ENCODE measurements at places on chromosomes 2 and 18.

- DNase-seq, result no peak
Measured at GRCh38 chr18:73979742-73980141, 167.9 kb downstream of the FBXO15 start.

DNA sequence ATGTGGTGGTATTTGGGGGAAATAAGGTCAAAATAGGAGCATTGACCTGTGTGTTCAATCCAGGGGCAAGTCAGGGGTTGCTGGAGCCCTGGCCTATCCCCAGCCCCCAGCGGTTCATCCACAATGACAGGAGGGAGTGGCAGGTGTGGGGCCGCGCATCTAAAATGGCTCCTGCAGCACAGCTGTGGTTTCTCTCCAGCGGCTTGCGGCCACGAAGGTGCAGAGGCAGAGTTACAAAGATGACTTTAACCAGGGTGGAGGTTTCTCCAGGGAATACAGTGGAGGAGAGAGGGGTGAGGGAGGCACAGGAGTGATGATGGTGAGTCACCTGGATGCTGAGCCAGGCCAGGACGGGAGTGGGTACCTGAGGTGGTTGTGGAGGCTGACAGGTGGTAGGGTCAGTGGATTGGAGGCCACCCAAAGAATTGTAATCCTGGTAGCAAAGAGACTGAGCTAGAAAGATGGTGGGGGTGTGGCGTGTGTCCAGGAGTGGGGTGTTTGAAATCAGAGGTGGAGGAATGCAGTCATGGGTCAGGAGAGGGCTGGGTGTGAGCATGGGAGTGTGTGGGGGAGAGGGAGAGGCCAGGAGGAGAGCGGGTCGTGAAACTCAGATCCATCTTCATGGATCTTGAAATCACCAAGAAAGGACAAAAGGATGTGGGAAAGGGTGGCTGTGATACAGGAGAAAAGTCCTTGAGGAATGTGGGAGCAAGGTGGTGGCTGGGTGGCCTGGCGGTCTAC lies 83.2 kb downstream of the CTIF start:
- no peak for DNase-seq

- DNase-seq, result no peak
Measured at GRCh38 chr2:226790431-226790830, 9.2 kb downstream of the IRS1 start.

DNA sequence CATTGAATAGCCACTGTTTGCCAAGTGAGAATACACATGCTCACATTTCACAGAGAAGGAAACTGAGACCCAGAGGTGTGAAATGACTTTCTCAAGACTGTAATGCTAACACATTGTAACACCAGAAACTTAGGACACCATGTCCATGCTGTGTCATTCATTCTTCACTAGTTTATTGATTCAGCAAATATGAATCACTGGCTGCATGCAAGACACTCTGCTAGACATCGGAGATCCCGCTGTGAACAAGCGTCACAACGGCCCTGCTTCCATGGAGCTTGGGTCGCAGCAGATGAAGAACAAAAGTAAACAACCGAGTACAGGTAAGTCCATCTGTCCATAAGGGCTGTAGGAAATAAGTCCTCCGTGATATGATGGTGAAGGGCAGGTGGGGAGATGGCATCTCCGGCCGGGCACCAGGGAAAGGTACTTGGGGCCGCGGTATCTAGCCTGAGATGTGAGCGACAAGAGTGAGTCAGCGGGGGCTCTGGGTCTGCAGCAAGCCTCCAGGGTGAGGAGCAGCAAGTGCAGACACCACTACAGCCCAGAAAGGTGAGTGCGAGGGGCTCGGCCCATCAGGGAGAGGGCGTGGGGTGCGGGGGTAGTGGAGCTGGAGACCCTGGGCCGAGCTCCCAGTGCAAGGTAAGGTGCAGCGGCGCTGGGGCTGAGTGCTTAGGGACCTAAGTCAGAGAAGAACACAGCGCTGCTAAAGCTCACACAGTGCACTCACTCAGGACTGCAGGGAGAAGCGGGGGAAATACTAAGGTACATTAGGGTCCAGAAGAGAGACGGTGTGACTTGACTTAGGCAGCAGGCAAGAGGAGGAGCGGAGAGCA lies 391.2 kb downstream of the FBXO15 start:
- DNase-seq, result no peak

- DNase-seq, result no peak
Measured at GRCh38 chr18:73487966-73488365, 620.2 kb upstream of the NETO1 start.

DNA sequence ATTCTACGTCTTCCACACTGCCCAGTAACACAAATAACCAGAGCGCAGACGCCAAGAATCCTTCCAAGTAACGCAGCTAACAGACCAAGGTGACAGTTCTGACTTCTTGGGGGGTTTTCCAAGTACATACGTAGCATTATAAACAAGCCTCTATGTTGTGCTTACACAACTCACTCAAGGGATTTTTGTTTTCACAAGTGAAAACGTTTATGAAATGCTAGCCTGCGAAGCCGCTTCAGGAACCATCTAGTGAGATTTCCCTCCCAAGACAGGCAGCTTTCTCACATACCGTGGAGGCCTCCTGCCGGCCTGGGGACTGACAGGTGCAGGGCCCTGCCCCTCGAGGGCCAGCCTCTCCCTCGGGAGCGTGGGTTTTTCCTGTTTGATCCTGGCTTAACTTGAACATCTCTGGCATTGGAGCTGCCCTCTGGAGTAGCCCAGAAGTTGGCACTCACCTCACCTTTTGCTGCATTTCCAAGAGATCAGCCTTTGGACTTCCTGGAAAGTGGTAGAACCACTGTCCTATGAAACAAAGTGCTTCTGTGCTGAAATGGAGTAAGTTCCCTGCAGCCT lies 151.1 kb downstream of the MBP start:
- DNase-seq, result no peak

GRCh38 chr2:5502385-5502784 lies 189.8 kb upstream of the SOX11 start:
- no peak for DNase-seq

DNA sequence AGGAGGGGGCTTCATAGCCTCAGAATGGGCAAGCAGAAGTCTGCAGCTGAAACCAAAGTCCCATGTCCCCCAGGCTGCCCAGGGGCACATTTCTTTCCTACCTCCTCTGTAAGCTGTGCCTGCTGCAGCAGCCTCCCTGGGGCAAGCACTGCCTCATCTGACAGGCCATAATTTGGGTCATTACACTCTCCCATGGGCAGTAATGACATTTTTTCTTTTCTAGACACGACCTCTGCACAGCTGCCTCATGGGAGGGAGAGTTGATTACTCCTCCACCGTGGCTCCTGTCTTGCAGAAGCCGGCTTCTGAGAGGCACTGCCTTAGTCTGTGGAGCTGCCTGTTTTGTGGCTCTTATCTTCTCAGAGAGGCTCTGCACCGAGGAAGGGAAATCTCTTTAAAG lies 268.9 kb downstream of the TDRD15 start:
- no peak for DNase-seq

DNA sequence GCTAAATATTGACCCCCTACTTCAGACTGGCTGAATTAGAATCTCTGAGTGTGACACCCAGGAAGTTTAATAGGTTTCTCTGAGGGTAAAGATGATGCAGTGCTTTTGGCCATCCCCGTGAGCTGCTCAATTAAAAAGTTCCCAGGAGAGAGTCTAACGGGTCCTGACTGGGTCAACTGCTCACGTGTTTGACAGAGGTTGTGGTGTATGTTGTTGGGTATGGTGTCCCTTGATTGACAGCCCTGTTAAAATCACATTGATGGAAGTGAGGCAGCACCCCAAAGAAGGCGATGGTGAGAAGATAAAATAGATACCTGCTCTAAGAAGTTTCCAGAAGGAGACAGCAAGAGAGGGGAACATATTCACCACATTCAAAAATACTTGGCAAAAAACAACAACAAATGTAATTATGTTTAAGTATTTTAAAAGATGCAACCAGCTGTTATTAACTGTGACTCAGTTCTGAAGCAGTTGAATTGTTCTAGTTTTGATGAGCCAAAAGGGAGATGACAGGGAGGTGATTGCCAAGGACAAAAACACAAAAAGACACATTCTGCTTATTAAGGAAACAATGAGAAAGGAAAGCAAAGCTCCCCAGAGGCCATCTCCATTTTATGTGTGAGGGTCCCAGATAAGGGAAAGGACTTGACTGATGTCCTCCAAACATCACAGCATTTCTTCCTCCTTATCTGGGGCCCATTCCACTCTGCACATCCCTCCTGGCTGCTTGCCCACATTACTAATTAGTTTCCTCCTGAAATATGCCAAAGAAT lies 11.5 kb upstream of the GMCL1 start:
- no peak for DNase-seq

DNA sequence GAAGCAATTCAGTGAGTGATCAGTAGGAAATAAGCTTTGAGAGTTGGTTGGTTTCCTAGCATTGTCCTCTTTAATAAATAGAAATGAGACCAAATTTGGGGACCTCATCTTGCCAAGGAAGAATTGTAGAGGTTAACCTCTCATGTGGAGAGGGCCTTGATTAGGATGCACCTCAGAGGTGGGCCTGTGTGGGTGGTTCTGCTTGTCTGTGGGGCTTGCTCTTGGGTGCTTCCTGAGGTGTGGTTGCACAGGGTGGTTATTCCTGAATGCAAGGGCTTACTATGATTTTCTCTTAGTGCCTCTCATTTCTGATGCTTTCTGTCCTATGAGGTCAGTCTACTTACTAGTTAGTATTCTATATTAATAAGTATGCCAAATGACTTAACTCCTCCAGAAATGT lies 89.6 kb upstream of the MGAT5 start:
- DNase-seq, result no peak

GRCh38 chr2:25198209-25198525 lies 29.8 kb upstream of the POMC start:
- no peak for DNase-seq

- DNase-seq, result peak; percentile 41
Measured at GRCh38 chr2:42064417-42064942, 16.7 kb downstream of the PKDCC start.

DNA sequence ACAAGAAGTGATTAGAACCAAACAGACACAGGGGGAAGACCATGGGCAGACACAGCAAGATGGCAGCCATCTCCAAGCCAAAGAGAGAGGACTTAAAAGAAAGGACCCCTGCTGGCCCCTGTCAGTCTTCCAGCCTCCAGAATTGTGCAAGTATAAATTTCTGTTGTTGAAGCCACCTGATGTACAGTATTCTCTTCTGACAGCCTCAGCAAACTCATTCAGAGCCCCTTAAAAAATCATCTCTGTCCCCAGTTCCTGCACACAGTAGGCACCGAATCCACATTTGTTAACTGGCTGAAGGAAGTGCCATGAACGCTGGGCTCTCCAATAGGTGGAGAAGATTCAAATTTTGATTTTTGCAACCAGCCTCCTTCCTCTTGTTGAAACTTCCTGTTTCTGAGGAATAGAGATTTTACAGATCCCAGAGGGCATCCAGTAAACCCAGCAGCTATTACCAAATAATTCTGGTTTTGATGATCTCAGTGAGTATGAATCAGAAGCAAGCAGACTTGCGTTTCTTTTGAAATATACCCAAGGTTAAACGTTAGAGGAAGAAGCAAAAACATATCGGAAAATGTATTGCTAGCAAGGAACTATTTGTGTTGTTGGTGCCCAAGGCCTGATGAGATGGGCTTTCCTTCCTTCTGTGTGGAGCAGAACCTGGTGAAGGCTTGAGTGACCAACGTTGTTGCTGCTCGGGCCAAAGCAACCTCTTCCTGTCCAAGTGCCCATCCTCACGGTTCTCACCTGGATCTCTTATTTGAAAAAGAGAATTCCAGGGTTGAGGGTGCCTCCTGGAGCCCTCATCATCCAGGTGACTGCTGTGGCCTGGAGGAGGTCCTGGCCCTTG lies 47.7 kb upstream of the PLB1 start:
- no peak for DNase-seq

DNA sequence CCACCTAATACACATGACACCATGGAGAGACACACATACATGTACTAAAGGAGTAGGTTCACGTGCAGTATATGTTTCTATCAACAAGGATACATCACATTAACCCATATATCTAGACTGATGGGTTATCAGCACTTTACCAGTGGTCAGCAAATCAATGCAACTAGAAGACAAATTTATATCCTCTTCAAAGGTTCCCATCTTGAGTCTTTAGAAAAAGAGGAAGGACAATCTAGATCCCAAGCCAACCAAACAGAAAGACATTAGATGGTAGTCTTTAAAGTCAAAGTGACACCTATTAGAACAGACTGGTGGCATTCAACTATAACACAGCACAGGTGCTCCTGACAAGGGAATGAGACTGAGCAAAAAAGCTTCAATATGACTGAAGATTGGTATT lies 13.8 kb upstream of the SERTAD2 start:
- no peak for DNase-seq

DNA sequence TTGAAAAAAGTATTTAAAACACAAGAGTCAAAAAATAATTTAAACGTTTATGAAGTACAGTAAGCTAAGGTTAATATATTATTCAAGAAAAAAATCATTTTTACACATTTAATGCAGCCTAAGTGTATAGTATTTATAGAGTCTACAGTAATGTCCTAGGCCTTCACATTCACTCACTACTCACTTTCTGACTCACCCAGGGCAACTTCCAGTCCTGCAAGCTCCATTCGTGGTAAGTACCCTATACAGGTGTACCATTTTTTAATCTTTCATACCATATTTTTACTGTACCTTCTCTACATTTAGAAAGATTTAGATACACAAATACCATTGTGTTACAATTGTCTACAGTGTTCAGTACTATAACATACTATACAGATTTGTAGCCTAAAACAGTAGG lies 20.9 kb upstream of the RPRD1A start:
- DNase-seq, result no peak

GRCh38 chr2:152505495-152505906 lies 170.5 kb downstream of the FMNL2 start:
- DNase-seq, result peak; percentile 76

GRCh38 chr2:181376999-181377398 lies 80.2 kb upstream of the ITGA4 start:
- no peak for DNase-seq

GRCh38 chr2:136156411-136156810 lies 38.5 kb upstream of the CXCR4 start:
- DNase-seq, result no peak

DNA sequence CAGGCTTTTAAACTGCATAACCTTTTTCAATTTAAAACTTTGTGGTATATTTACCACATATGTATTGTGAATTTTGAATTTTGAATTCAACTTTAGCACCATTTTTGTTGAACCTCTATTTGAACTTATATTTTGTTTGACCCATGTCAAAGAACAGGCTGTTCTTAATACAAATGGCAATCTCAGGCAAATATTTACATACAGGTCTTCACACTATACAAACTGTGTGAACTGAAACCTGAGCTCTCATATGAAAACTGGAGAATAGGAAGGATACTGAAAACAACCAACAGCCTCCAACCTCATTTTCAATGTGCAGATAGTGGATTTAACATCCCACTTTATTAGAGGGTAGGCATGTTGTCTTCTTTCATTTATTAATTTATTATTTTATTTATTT lies 491.8 kb downstream of the KCNJ3 start:
- no peak for DNase-seq

DNA sequence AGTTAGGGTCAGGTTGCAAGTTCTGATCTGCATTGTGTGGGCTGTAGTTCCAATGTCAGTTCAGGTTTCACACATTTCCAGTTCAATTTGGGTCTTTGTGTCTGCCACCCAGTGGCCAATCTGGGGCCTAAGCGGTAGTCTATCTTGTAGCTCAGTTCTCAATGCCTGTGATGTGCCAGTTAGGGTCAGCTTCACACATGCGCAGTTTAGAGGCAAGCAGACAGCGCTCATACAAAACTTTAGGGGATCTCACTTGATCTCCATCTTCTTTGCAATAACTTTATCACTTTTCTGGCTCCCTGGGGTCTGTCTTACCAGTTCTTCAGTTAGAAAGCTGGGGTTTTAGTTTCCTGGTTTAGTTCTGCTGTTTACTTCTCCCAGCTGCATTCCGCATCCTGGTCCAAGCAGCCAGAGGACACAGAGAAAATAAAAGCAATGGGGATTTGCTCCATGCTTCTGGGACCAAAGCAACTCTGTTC lies 11.0 kb upstream of the ZNF24 start:
- DNase-seq, result peak; percentile 47

- DNase-seq, result no peak
Measured at GRCh38 chr2:56590611-56591010, 406.8 kb downstream of the CCDC85A start.
